G401 (cell line): ENCODE measurements at places on chromosomes 12 and 14. TPM values are rescaled to one million over a fixed set of nuclear protein-coding genes. Genes with fewer than 3 reads are reported as not detected.

NPFF gene
- 10.7 TPM in 1 of 2 replicates, not detected in the other for total RNA-seq

DNA sequence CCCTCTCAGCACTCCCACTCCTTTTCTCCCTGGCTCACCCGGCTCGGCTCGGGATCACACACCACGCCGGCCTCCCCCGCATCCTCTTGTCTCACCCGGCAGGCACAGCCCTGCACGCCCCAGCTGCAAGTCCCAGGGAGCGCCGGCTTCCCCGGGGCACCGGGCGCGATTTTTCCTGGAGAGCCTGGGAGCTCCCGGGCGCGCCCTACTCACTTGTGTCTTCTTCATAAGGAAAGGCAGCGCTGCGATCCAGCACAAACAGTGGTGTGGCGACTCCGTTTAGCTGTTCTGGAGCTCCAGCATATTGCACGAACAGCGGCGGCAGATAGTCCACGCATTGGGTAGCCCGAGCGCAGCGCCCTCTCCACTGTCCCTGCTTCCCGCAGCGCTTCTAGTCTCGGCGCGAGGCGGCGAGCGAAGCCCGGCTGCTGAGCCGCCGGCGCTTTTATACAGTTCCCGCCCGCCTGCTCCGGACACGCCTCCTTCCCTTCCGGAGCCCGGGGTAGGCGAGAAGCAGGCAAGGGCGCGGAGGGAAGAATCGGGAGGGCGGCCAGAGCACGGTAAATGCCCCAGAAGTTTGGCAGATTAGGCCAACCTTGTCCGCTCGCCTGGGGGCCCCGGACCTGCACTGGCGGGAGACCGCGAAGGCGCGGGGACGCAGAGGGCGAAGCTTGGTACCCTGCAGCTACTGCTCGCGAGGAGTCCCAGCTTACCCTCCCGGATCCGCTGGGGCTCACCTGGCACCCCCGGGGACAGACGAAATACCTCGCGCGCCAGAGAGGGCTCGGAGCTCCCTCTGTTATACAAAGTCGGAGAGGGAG is at the start of gene KITLG:
Gene KITLG, minus strand, starts transcription at position 421 of the 821 bp plus-strand sequence. Its CDS starts 193 bp downstream, at position 228.
- DNase-seq: peak; percentile 21

DNA sequence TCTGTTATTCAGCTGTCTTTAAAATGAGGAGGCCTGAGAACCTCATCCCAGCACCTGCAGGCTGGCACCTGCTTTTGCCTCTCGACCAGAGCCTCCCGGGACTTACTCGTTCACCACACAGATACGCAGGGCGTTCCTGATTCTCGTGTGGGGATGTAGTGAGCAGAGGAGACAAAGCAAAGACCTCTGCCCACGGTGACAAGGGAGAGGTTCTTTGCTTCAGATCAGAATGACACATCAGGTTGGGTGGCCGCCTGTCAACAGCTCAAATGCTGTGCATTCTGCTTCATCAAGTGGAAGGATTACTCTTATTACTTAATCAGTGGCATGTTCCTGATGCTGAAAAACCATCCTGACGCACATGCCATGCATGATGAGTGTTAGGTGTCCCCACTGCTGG is 24.4 kb downstream of the DEGS2 start:
- DNase-seq: no peak

GRCh38 chr12:26461776-26462175 is 266.4 kb downstream of the SSPN start:
- no peak for DNase-seq

- no peak for DNase-seq
Observed at GRCh38 chr12:116067892-116068291, 209.6 kb downstream of the MED13L start.

GRCh38 chr12:117028254-117028653 is 71.0 kb downstream of the TESC start:
- no peak for DNase-seq
